ENCODE measurements at places on chromosomes 1 and 21.

GRCh38 chr1:93443454-93443853 is 4.5 kb upstream of the FNBP1L start:
- no peak for DNase-seq

GRCh38 chr1:174884038-174884437 is 115.7 kb upstream of the CACYBP start:
- DNase-seq, result no peak

GRCh38 chr1:245019910-245020486 is 134.8 kb upstream of the KIF26B start:
- no peak for DNase-seq

- no peak for DNase-seq
Measured at GRCh38 chr1:161902182-161902581, 121.5 kb downstream of the OLFML2B start.

DNA sequence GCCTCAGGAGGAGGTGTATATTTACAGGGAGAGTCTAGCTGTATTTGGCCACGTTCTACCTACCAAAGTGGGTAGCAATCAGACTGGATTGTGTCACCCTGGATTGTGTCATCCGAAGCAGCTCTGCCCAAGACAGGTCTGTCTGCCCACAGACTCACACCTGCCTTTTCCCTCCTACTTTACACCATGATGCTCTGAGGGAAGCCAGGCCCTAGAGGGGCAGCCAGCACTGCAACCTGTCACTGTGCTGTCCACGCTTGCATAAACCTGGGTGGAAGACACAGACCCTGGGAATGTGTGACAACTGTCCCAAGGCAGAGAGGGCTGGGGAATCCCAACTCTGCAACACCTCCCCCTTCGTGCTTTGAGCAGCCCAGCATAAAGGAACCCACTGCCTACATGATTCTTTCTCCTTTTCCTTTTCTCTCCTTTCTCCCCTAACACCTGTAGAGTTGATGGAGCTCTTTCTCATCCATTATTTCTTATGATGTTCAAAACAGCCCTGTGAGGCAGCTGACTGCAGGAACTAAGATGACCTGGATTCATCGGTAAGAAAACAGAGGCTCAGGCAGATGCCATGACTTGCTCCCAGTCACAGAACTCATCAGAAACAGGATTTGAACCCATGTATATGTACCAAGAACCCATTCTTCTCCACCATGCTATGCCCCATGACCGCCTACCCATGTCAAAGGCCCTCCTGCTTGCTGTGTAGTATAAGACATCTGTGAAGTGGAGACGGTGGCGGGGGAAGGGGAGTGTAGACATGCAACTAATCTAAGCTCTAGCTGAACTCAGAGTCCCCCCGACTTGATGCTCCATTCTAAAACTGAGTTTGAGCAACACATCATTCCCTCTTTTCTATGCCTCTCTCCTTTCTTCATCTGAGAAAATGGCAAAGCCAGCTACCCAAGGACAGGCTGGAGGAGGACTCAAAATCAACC is 55.9 kb downstream of the ITPKB start:
- peak; percentile 45 for DNase-seq

DNA sequence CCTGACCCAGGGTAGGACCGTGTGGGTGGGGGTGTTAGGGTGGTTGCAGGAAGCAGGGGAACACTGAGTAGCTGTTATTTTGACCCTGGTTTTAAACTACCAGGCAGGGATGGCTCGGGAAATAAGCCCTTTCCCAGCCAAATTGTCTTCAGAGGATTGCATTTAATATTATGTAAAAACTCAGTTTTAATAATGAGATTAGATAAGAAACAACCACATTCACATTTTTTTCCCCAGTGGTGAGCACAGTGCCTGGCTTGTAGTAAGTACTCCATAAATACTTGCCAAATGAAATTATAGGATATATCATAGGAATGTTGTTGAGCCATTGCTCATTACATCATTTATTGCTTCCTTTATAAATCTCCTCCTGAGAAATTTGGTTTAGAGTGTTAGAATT is 3.1 kb upstream of the ACP6 start:
- DNase-seq, result no peak

GRCh38 chr1:26745191-26745590 is 42.6 kb upstream of the PIGV start:
- DNase-seq, result no peak

DNA sequence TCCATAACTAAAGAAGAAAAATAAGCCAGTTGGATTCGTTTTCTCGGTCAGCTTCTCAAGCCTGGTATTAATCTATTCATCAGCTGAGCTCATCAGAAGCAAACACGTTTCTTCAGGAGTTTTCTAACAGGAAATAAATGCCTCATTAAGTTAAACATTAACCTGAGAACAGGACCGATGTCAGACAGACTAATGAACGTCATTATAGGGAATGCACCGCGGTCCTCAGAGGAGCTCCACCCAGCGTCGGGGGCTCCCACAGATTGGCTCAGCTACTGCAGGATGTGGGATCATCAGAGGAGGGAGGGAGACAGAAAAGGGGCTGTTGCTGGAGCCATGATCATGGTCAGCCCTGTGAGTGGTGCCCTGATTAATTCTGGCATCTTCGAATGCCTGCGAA is 615.4 kb downstream of the PTPRU start:
- DNase-seq, result no peak

Measured in CD4-positive, alpha-beta T cell treated with Interleukin-6 for 4 hours (primary cell).